ENCODE measurements at places on chromosomes 1 and 21.

- DNase-seq = peak; percentile 8
Measured at GRCh38 chr1:118388301-118388959, 203.4 kb upstream of the SPAG17 start.

DNA sequence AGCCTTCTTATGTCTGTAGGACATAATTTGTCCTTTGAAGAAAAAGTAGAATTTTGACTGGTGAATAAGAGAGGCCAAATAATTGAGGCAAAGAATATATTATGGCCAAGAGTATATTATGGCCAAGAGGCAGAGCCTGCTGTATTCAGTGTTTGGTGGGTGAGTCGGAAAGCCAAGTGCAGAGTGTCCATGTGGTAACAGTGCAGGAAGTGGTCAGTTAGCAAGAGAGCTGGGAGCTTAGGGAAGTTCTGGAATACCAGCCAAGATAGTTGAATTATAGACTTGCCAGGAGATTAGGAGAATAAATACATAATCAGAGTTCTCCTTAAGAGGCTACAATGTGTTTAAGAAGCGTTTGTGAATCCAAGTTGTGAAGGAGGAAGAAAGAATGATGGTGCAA is 131.5 kb upstream of the LMO4 start:
- DNase-seq = no peak

DNA sequence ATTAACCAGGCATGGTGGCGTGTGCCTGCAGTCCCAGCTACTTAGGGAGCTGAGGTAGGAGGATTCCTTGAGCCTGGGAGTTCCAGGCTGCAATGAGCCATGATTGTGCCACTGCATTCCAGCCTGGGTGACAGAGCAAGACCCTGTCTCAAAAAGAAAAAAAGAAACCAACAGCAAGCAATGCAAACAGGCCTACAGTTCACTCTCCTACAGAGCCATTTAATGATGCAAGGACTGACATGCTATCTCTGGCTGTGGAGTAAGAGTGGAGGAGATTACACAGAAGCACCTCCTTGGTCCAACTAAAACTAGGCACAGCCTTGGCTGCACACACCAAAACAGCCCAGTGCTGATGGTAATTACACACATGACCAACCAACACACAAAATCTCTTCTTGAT is 127.5 kb upstream of the SOD1 start:
- DNase-seq = no peak

GRCh38 chr1:77948841-77949424 is 29.9 kb downstream of the FUBP1 start:
- DNase-seq = no peak

DNA sequence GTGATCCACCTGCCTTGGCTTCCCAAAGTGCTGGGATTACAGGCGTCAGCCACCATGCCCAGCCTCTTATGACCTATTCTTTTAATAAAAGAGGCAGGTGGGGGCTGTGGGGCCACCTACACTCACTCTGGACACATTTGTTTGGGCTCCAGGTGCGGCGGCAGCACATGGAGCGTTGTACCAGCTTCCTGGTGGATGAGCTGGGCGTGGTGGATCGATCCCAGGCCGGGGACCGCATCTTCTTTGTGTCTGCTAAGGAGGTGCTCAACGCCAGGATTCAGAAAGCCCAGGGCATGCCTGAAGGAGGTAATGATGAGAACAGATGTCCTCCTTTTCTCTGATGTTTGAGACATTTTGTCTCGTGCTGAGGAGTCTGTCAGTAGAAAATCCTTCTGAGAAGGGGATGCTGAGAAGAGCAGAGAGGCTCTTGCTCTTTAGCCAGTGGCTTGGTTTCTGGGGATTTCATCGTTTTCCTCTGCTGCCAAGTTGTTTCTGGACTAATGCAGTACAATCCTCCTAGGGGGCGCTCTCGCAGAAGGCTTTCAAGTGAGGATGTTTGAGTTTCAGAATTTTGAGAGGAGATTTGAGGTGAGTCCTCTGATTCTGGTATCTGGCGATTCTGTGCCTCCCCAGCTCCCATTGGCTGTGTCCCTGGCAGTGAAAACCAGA is 17.9 kb upstream of the MIIP start:
- peak; percentile 44 for DNase-seq

DNA sequence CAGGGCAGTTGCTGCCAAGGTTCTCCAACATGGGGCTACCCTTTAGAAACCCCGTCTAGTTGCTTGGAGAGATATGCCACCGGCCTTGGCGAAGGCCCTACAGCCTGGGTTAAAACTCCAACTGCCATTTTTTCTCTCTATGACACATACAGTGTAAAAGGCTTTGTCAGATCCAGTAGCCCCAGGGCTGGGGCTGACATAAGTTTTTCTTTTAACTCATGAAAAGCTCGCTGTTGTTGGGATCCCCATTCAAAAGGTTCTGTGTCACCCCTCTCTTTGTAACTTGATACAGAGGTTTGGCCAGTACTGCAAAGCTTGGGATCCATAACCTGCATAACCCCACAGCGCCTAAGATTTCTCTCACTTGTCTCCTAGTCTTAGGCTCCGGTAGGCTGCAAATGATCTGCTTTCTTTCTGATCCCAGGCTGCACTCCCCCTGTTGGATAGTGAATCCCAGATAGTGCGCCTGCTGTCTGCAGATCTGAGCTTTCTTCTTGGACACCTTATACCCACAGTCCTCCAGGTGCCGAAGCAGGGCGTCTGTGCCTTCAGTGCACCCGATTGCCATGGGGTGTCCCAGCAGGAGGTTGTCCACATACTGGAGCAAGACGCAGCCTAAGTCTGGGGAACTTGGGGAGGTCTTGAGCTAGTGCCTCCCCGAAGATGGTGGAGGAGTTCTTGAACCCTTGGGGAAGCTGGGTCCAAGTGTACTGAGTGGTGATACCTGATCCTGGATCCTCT is 406.2 kb downstream of the TGFB2 start:
- DNase-seq = no peak

DNA sequence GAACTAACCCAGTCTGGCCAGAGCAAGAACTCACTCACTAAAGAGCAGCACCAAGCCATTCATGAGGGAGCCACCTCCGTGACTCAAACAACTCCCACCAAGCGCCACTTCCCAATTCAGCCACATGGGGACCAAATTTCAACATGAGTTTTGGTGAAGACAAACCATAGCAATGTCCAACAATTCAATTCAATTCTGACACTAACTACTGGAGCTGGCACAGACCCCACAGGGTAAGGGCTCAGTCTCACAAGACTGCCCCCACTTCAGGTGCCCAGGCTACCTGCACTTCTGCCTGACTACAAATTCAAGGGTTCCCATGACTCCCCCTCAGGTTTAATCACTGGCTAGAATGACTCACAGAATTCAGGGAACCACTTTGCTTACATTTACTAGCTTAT is 48.8 kb upstream of the RAP1A start:
- DNase-seq = no peak

DNA sequence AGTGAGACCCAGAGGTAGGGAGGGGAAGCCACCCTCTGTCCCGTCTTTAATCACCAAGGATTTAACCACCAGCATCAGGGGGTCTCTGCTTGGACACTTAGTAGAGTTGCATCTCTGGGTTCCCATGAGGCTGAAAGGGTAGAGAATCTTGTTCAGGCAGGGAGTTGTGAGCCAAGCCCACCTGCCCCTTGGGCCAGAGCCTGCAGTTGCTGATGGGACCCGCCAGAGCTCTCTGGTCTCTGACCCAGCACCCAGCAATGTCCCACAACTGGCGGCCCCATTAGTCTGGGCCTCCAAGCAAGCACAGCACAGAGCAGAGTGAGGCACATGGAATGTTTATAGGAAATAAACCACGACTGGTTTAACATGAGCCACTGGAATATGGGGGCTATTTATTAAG is 166.3 kb downstream of the TRIM33 start:
- DNase-seq = no peak

DNA sequence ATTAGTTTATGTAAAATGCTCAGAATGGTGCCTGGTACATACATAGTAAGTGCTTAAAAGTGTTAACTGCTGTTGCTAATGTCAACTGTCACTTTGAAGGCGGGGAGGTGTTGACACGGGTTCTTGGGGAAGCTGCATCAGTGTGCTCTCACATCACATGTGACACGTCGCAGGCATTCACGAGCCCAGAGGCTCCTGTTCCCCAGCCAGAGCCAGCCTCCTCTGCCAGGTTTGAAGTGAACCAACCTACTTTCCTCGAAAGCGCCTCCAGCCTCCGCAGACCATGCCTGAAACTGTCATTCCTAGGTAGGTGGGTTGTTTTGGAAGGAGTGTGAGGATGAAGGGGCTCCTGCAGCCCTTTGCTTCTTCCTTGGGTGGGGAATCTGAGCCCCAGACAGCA is 13.8 kb downstream of the GALNT2 start:
- no peak for DNase-seq

GRCh38 chr1:108634521-108634920 is 26.4 kb downstream of the HENMT1 start:
- DNase-seq = no peak

GRCh38 chr1:169217636-169218035 is 111.1 kb downstream of the ATP1B1 start:
- DNase-seq = no peak

- DNase-seq = no peak
Measured at GRCh38 chr1:182050481-182051448, 10.7 kb downstream of the ZNF648 start.

DNA sequence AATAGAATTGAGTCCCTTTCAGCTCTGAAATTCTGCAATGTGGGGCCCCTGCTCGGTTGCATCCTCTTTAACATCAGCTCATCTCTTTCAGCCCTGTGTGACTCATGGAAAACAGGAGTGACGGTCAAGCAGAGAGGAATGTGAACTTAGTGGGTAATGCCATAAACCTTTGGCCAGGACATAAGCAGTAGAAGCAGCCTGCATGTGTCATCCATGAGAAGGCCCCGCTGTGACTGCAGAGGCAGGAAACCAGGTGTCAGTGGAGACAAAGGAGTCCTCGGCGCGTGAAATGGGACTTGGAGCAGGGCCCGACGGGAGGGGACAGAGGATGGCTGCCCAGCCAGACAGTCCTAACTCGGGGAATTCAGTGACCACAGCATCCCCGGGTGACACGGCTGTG is 21.1 kb upstream of the EPHB2 start:
- DNase-seq = peak; percentile 10

DNA sequence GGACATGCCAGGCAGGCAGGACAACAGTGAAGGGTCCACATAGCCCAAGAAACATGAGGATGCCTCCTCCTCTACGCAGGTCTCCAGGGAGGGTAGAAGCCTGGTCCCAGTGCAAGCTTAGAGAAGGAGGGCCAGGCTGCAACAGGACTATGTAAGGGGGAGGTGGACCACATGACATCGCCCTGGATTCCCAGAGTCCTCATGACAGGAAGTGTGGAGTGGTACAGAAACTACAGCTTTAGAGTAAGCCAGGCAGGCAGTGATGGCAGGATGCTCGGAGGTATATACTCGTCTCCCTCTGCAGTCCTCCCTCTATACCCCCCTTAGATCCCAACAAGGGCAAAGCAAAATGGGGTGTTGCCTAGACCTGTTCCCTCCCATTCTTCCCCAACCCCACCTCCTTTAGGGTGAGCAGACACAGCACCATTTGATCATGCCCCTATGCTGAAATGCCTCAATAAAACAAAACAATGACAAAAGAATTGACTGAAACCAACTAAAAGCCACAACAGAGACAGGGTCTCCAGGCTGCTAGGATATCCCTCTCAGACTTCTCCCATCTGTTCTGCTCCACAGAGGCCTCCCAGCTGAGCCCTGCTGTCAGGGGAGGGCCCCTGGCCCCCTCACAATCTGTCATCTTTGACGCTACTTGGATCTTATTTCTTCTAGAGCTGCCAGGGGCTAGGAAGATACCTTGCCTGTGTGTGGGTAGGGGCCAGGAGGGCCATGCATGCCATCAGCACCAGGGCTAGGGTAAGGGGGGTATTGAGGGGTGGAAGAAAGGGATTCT is 13.1 kb downstream of the FAM78B start:
- DNase-seq = no peak

- no peak for DNase-seq
Measured at GRCh38 chr1:202568410-202568809, 141.8 kb downstream of the SYT2 start.

DNA sequence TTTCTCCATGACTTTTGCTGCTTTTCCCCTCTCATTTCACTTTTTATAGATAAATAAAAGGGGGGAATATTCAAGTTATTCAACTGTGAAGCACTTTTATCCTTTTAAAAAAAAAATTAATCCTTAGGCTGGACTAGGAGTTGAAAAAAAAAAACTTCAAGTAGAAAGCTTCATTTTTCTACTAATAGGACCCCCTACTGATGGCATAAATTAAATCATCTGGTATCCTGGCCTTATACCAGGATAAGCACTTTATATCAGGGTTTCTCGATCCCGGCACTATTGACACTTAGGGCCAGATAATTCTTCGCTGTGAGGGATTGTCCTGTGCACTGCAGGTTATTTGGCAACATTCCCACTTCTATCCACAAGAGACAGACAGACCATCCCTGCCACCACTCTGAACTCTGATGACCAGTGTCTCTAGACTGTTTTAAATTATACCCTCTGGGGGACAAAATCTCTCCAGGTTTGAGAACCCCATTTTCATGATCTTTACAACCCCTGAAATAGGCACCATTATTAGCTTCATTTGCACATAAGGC is 17.6 kb downstream of the USP33 start:
- no peak for DNase-seq

DNA sequence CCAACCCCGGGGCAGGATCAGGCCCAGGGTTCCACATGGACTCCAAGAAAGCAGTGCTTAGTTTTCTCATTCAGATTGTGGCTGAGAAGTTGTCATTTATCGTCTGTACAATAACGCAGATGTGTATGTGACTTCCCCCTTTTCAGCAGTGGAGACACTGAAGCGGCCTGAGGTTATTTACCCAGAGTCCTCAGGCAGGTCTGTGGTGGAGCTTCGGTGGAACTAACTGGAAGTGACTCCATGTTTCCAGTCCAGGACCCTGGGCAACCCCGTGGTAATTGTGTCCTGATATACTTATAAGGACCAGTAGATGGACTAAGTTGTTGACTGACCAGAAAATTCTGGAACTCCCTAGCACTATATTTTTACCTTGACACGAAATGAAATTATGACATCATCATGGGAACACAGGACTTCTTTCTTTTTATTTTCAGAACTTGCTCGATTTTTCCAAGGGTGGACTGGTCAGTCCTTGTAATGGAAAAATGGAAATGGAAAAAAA is 1.0 kb upstream of the IER5 start:
- no peak for DNase-seq

GRCh38 chr1:232726048-232726779 is 79.0 kb upstream of the MAP10 start:
- peak; percentile 47 for DNase-seq

DNA sequence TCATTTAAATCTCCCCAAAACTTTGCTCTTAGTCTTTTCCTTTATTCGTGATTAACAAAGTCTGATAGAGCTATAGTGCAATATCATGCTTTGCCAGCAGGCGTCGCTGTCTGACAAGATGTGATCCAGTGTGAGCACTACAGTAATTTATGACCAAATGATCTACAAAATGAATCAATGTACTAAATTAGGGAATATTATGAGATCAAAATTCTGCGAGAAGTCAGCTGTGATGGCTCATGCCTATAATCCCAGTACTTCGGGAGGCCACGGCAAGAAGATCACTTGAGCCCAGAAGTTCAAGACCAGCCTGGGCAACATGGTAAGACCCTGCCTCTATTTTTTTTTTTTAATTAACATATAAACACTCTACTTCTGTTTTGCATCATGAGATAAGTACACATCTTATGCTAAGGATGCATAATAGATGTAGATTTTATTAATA is 3.6 kb upstream of the SPSB1 start:
- no peak for DNase-seq

GRCh38 chr1:239392271-239392670 is 5.9 kb downstream of the CHRM3 start:
- no peak for DNase-seq

GRCh38 chr1:210750468-210750867 is 383.5 kb downstream of the KCNH1 start:
- DNase-seq = no peak

All from fibroblast of skin of left biceps (primary cell).